ENCODE measurements at places on chromosomes 4 and X. TPM values are rescaled to one million over a fixed set of nuclear protein-coding genes. Genes with fewer than 3 reads are reported as not detected.
A peak's percentile ranks its signal among the peaks of the same experiment; 100 is the strongest.

- no peak for DNase-seq
Measured at GRCh38 chr4:94711635-94712034, 46.1 kb upstream of the BMPR1B start.

DNA sequence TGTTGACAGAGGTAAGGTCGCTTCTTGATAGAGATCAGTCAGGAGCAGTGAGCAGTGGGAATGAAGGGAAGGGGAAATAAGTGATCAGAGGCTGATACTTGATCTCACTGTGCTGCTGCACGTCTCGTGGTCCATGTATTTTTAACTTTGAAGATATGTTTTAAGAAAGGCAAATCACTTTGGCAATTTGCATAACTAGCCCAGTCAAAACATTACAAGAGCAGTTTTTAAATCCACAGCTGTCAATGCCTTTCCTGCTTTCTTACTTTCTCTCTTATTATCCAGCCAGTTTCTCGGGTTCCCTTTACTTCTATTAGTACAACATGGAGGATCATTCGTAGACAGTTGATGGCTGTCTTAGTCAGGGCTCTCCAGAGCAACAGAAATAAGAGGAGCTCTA, 472.8 kb downstream of the TMA16 start:
- DNase-seq: no peak

- no peak for DNase-seq
Measured at GRCh38 chr4:10020106-10020505, 1.2 kb downstream of the SLC2A9 start.

GRCh38 chrX:47217121-47217851, 1.2 kb upstream of the CDK16 start:
- DNase-seq: peak; percentile 86

DNA sequence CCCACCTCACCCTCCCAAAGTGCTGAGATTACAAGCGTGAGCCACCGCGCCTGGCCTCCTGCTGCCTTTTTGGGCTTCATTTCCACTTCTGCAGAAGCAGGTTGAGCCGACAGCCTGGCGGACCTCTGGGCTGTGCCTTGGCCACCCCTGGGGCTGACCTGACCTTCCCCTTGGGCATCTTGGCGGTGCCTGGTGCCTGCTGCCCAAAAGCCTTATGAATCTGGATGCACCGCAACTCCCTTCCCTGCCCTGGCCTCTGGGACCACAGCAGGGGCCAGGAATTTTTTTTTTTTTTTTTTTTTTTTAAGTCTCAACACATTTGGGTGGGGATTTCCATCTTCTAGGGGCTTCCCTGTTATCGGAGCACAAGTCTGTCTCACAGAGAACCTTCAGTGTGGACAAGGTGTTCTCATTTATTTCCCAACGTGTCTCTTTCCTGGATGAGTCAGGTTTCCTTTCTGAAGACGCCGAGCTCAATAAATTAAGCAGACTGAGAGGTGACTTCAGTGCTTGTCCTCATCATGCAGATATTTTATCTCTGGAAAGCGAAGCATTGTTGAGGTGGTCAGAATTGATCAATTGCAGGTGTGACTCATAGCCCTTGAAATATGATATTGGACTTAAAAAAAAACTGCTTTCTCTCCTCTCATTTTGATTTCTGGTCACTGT, 79.7 kb downstream of the SHROOM2 start:
- DNase-seq: no peak

- DNase-seq: no peak
Measured at GRCh38 chr4:89765528-89765927, 71.4 kb downstream of the SNCA start.

Gene USP26
- total RNA-seq: 3.1 TPM

Gene HSFX1
- total RNA-seq: 3.9 TPM

Gene CTAG2
- not detected for total RNA-seq

Gene PCSK1N
- not detected for total RNA-seq

Gene RNF128
- 7.9 TPM for total RNA-seq

Gene XAGE1A
- not detected for total RNA-seq

Data from umbilical cord (tissue), 2 donors.